Stimulated activated CD4-positive, alpha-beta T cell treated with anti-CD3 and anti-CD28 coated beads, Interleukin-1b, Interleukin-23, amount 100 ng/mL, for 1 hour (primary cell): ENCODE measurements at places on chromosomes 16 and 17.

DNA sequence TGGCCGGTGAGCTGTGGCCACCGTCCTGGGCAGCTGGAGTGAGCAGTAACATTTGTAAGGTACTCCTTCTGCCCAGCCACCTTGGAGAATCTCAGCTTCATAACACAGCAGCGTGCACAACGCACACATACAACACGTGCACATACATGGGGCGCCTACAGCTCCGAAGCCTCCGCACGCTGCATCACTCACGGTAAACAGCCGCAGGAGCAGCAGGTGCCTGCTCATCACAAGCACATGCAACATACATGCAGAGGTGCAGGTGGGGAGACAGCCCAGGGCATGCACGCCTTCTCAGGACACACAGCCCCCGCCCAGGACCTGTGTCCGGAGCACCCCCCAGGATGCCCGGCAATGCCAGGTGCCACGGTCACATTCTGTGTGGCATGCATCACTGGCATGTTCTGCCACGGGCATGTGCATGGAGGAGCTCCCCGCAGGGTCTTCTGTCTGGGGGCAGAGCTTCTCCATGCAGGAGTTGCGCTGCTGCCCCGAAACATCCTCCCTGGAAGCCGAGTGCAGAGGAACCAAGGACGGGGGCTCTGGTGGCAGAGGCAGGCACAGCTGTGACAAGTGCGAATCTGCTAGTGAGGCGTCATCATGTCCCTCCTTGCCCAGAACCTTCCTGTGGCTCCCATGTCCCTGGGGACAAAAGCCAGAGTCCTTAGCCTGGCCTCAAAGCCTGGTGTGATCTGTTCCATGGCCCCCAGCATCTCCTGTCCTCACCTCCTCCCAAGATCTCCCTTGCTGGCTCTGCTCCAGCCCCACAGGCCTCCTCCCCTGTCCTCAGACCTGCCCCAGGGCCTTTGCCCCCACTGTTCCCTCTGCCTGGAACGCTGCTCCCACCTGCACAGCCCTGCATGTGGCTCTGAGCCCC is 184.0 kb upstream of the GSE1 start:
- no peak for DNase-seq

- DNase-seq = no peak
Observed at GRCh38 chr16:49921791-49922456, 66.0 kb upstream of the ZNF423 start.

DNA sequence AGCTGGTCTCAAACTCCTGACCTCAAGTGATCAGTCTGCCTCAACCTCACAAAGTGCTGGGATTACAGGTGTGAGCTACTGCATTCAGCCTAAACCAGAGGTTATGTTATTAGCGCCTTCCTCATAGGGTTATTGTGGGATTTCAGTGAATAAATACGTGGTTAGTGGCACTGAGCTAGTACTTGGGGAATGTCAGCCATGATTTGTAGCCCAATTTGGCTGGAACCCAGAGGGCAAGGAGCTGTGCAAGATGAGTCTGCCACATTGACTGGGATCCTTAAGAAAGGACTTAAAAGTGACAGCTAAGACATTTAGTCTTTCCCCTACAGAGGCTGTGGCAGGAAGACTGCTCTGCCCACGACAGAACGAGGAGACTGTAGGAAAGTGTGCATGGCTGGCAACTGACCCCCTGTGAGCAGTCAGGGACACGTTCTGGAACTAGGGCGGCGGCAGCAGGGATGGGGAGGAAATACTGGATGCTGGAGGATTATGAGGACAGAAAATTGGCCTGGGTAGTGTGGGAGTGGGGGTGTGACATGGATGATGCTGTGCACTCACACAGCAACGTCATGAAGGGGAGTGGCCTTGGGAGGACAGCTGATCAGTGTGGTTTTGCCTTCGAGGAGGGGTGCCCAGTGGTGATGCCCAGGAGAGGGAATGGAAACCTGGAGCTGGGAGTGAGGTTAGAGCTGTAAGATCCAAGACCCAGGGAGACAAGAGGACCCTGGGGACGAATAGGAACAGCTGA is 14.6 kb downstream of the ATP5PD start:
- peak; percentile 32 for DNase-seq

GRCh38 chr17:45666641-45667040 is 117.5 kb upstream of the CRHR1 start:
- no peak for DNase-seq

DNA sequence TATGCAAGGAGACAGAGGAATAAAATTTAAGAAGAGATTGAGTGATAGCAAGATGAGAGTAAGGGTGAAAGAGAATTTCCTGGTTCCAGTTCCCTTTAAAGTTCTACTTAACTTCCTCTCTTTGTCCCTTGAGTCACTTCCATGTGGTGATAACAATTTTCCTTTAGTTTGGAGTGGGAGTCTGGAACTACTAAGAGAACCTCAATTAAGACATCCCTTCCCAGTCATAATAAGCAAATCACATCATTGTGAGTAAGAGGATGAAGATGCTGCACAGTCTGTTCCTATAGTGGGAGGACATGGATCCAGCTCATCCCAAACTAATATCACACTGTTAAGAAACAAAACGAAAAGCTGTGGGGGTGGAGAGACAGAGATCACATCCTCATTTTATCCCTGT is 24.4 kb downstream of the TBX21 start:
- DNase-seq = no peak

- DNase-seq = peak; percentile 20
Observed at GRCh38 chr17:49361129-49361901, 735 bp downstream of the ZNF652 start.

DNA sequence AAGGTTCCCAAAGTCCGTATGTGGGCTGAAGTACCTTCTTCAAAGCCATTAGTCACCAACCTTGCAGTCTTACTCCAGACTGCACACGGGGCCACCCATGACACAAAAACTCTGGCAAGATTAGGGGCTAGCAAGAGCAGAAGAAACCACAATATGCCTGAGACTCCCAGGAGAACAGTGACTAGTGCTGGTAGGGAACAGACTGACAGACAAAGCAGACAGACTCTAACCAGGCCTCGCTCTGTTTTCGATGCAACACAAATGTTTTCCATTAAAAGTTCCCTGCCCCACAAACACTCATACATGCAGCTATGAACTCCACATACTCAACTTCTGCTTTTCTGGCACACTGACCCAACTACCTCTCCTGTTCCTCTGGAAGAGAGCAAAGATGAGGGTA is 102.2 kb downstream of the HIC1 start:
- DNase-seq = no peak

DNA sequence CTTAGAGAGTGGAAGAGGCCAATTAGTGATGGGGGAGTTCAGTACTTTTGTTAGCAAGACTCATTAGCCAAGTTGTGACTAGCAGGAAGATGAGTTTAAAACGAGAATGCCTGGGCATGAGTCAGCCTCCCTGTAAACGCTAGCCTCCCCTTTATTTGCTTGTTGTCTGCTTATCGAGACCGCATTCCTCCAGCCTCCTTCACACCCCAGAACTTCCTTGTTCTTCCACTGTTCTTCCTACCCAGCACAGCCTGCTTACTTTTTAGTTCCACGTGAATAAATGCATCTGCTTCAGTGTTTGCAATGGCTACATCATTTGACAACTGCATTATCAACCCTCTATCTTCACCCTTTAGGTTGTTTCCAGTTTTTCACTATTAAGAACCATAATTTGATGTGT is 20.2 kb upstream of the OR3A1 start:
- DNase-seq = no peak
